SJCRH30 (cell line): ENCODE measurements at places on chromosomes 12 and 14. TPM values are rescaled to one million over a fixed set of nuclear protein-coding genes. Genes with fewer than 3 reads are reported as not detected.

WSCD2 gene
- not detected in 2 replicates for total RNA-seq

PA2G4 gene
- total RNA-seq: 342 and 348 TPM in 2 replicates

DNA sequence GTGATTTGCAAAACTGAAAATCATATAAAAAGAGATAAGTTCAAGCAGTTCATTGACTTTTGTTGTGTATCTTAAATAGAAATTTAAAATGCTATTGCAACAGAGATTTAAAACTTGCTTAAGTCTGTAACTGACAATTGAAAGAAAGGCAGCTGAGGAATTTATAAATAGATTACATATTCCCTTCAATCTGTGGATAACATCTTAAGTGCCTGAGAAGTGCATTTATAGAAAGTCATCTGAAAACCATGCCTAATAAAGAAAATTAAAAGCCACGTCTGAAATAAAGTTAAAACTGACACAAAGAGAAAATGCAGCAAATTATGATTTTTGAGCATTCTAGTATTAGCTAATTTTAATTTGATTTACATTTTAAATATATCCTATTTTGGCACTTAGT is 479.8 kb downstream of the MDGA2 start:
- no peak for DNase-seq

DNA sequence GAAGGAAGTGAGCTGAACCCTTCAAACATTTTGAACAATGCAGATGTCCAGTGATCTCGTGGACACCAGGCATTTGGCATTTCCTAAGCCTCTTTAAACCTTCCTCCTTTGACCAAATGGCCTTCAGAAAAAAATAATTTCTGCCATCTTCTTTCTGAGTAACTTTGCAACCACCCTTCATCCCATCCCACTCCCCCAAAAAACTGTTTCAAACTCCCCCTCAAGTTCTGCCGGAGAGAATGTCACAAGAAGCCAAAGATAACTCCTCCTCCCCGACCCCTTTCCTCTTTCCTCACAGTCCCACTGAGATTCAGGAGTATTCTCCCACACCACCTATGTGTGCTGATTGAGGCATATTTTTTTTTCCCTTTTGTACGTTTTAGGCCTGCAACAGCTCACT is 1.7 kb downstream of the KSR2 start:
- no peak for DNase-seq

GRCh38 chr12:61138415-61138759 is 1121.8 kb upstream of the USP15 start:
- DNase-seq: no peak
